CD4-positive, CD25-positive, alpha-beta regulatory T cell (primary cell): ENCODE measurements at places on chromosomes 7 and 10. TPM values are rescaled to one million over a fixed set of nuclear protein-coding genes. Genes with fewer than 3 reads are reported as not detected.

DNA sequence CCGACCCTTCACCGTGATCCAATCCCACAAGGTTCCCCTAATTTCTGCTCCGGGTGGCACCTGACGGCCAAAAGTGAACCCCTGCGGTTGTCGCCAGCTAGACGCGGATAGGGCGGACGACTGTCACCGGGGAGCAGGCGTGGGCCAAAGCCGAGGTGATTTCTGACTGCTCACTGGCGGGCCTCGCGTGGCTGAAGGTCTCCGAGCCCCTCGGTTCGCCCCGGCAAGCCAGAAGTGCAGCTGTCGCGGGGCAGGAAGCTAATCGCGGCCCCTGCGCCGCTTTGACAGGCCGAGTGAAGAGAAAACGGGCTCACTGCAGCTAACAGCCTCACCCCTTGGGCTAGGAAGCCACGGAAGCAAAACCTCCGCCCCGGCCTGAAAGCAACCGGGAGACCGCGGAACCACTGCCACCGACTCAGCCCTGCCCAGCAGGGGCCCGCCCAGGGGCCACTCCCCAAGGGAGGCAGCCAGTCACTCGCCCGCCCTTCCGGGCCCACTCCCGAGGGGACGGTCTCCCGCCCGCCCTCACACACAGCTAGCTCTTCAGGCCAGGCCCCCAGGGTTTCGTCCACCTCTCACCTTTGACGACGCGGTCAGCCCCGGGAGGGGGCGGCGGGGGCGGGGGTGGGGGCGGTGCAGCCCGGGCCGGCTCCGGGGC is 469 bp downstream of the PPP3CB start:
- peaks cover 55% of the 10 kb centered on the region for H3K4me1 ChIP-seq
- peak overlapping the region; percentile 90 for H3K4me3 ChIP-seq
- no peaks in the 10 kb centered on the region for H3K36me3 ChIP-seq
- no peaks in the 10 kb centered on the region for H3K27me3 ChIP-seq

GRCh38 chr7:44796034-44796503 is 412 bp upstream of the PPIA start:
- H3K4me1 ChIP-seq: peaks cover 32% of the 10 kb centered on the region
- H3K4me3 ChIP-seq: peak overlapping the region; percentile 81
- H3K36me3 ChIP-seq: peaks cover 23% of the 10 kb centered on the region

- no peaks in the 10 kb centered on the region for H3K36me3 ChIP-seq
- H3K27me3 ChIP-seq: no peaks in the 10 kb centered on the region
- peaks cover 5% of the 10 kb centered on the region for H3K4me1 ChIP-seq
Measured at GRCh38 chr7:151830121-151830830, 46.6 kb downstream of the PRKAG2 start.

PAX4 gene
- total RNA-seq: not detected

RNF32 gene
- total RNA-seq: 0.81 TPM

GRCh38 chr7:142409471-142409870 is 151.6 kb upstream of the PRSS58 start:
- H3K36me3 ChIP-seq: no peaks in the 10 kb centered on the region
- no peak overlapping the region for H3K27ac ChIP-seq
- H3K4me3 ChIP-seq: no peak overlapping the region
- no peak for DNase-seq
- H3K4me1 ChIP-seq: peaks cover 4% of the 10 kb centered on the region
- H3K27me3 ChIP-seq: peaks cover 2% of the 10 kb centered on the region

- no peaks in the 10 kb centered on the region for H3K27me3 ChIP-seq
- H3K4me1 ChIP-seq: peaks cover 8% of the 10 kb centered on the region
- no peak overlapping the region for H3K4me3 ChIP-seq
- no peak overlapping the region for H3K27ac ChIP-seq
- DNase-seq: no peak
Measured at GRCh38 chr7:104883248-104883717, 130.7 kb upstream of the KMT2E start.

DNA sequence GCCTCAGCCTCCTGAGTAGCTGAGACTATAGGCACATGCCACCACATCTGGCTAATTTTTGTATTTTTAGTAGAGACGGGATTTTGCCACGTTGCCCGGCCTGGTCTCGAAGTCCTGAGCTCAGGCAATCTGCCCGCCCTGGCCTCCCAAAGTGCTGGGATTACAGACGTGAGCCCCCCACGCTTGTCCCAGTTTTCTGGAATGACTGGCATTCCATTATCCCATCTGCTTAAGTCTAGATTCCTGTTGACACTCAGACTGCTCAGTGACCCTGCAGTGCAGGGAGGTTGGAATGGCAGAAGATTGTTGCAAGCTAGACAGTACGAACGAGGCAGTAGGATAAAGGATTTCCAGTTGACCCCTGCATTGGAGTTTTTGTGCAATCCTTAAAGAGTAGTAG is 135.1 kb upstream of the NPS start:
- H3K4me3 ChIP-seq: no peak overlapping the region
- DNase-seq: no peak
- H3K27me3 ChIP-seq: no peaks in the 10 kb centered on the region
- H3K4me1 ChIP-seq: no peaks in the 10 kb centered on the region

GRCh38 chr7:2540133-2540532 is 15.2 kb downstream of the BRAT1 start:
- DNase-seq: no peak
- no peaks in the 10 kb centered on the region for H3K4me1 ChIP-seq
- no peak overlapping the region for H3K27ac ChIP-seq
- H3K4me3 ChIP-seq: no peak overlapping the region

HYAL4 gene
- not detected for total RNA-seq

CALHM1 gene
- total RNA-seq: not detected

- H3K4me1 ChIP-seq: no peaks in the 10 kb centered on the region
- no peak overlapping the region for H3K4me3 ChIP-seq
- no peaks in the 10 kb centered on the region for H3K27me3 ChIP-seq
- no peak for DNase-seq
- H3K27ac ChIP-seq: no peak overlapping the region
Measured at GRCh38 chr7:111671927-111672326, 109.6 kb upstream of the IMMP2L start.

DNA sequence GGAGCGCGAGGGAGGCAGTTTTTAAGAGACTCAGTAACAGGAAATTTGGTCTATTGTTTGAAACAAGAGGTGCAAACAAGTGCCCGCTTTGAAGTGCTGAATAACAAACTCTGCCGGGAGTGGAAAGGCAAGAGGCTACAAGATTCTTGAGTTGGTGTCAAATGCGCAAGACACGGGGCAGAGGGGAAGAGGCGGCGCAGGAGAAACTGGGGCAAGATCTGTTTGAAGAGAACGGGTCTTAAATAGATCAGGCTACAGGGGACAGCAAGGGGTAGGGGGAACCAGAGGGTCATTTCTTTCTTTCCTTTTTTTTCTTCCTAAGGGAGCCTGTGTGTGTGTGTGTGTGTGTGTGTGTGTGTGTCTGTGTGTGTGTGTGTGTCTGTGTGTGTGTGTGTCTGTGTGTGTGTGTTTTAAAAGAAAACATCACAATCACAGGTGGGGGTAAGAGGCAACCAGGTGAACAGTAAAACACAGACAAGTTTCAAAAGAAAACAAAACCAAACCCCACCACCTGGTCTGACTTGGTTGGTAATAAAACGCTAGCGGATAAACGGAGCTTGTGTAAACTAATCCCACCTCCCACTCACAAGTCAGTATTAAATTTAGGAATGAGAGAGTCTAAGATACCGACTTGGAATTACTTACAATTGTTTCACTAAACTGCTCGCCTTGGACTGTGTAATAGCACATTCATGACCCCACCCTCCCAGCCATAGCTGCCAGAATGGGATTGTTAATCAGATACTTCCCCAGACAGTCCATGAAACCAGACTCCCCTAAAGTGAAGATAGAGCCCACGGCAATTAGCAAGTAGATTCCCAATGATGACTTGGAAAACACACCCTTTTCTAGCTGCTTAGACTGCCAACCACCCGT is 13.1 kb upstream of the CUX1 start:
- DNase-seq: peak; percentile 54
- no peaks in the 10 kb centered on the region for H3K36me3 ChIP-seq
- peak overlapping the region; percentile 32 for H3K4me3 ChIP-seq
- no peak overlapping the region for H3K27ac ChIP-seq
- peaks cover 17% of the 10 kb centered on the region for H3K27me3 ChIP-seq

DNA sequence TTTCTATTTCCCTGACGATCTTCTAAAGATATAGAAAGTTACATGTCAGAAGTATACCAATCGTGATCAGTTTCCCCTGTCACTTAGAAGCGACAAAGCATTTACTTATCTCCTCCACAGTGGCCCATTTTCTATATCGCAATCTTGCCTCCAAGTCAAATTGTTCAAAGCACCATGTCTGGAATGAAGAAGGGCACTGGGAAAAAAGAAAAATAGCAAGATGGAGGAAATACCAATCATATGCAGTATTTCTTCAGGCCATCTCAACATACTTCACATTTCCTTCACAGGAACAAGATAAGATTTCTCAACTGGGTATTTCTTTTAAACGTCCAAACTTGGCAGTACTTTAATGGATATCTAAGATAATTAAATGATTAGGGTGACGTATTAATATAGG is 63.3 kb upstream of the IL6 start:
- H3K4me1 ChIP-seq: no peaks in the 10 kb centered on the region
- no peak overlapping the region for H3K27ac ChIP-seq
- H3K4me3 ChIP-seq: no peak overlapping the region
- no peaks in the 10 kb centered on the region for H3K36me3 ChIP-seq

GRCh38 chr10:99555371-99555770 is 22.6 kb downstream of the NKX2-3 start:
- no peak overlapping the region for H3K27ac ChIP-seq
- H3K4me1 ChIP-seq: peaks cover 8% of the 10 kb centered on the region
- no peak overlapping the region for H3K4me3 ChIP-seq
- H3K27me3 ChIP-seq: peaks cover 8% of the 10 kb centered on the region
- no peaks in the 10 kb centered on the region for H3K36me3 ChIP-seq

DNA sequence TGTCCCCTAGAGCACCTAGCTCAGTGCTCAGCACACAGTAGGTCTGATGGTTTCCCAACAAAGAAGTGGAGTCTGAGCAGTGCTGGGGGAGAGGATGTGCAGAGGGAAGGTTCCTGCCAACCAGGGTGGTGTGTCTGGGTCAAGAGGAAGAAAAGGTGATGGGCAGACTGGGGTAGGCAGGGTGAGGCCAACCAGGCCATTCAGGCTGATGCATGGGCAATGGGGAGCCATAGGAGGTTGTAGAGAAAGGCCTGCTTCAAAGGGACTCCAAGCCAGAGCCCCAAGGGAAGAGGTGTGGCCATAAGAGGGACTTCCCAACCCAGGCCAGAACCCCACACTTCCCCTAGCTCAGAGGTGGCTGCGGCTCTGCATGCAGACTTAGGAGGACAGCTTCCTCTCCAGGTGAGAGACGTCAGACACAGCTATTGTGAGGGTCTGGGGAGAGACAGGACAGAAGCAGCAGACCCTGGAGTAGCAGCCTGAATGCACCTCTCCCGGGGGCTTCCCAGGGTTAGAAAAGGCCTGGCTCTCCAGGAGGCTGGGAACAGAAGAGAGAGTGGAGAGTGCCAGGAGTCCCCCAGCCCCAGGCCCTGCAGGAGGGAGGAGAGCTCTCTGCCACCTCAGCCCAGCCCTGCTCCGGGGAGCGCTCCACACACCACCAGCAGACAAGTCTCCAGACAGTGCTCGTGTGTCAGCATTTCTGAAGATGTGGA is 87.4 kb upstream of the ZMIZ1 start:
- no peak overlapping the region for H3K4me3 ChIP-seq
- no peak for DNase-seq
- no peaks in the 10 kb centered on the region for H3K36me3 ChIP-seq
- H3K4me1 ChIP-seq: no peaks in the 10 kb centered on the region
- H3K27ac ChIP-seq: no peak overlapping the region
- no peaks in the 10 kb centered on the region for H3K27me3 ChIP-seq

DNA sequence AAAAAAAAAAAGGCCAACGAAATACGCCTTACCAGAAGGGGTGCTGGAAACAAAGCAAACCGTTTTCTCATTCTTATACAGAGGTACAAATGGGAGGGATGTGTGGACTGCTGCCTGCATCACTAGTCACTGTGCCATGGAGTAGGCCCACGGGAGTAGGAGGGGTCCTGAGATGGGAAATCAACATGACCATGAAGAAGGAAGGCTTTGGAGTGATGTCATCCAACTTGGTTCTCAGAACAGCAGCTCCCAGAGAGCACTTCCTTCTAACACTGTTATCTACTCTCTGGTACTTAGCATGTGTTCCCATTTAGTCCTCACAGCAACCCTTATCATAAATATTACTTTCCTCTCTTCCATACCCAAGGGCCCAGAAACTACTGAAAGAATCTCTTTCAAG is 60.0 kb upstream of the LRGUK start:
- H3K4me3 ChIP-seq: no peak overlapping the region
- no peak overlapping the region for H3K27ac ChIP-seq
- DNase-seq: no peak

EFCAB10 gene
- 0.86 TPM for total RNA-seq
